ENCODE measurements at places on chromosomes 2 and 18.

DNA sequence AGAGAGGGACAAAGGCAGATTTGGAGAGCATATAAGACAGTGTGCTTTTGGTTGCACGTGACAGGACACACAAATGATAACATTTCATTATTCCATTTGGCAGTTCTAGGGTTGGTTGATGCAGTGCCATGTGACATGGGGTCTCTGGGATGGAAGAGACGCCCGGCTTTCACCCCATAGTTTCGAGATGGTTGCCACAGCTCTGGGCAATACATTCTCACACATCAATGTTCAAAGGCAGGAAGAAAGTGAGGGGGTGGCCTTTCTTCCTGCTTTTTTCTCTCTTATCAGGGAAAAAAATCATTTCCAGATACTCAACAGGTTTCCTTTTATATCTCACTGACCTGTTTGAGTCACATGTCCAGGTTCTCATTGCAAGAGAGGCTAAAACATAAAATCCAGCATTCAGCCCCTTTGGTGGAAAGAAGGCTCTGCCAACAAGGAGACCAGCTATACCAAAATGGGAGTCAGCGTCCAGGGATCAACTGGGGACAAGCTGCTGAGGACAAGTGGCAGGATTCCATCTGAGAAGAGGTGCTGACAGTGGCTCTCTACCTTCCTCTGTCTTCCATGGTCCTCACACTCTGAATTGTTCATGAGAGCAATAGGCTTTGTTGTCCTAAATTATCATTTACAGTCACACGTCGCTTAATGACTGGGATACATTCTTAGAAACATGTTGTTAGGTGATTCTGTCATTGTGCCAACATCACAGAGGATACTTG, 29.1 kb upstream of the ANKRD44 start:
- no peak for DNase-seq

- DNase-seq, result no peak
Observed at GRCh38 chr18:28398471-28398870, 221.5 kb upstream of the CDH2 start.

- peak; percentile 16 for DNase-seq
Observed at GRCh38 chr2:179263446-179264367, 925 bp downstream of the SESTD1 start.

GRCh38 chr2:47344890-47345589, 57.9 kb upstream of the MSH2 start:
- DNase-seq, result no peak

GRCh38 chr2:203740871-203741281, 34.4 kb downstream of the CD28 start:
- DNase-seq, result no peak

GRCh38 chr18:68448736-68449135, 266.2 kb downstream of the TMX3 start:
- peak; percentile 10 for DNase-seq

GRCh38 chr18:11689669-11690565, 853 bp downstream of the GNAL start:
- peak; percentile 46 for DNase-seq

DNA sequence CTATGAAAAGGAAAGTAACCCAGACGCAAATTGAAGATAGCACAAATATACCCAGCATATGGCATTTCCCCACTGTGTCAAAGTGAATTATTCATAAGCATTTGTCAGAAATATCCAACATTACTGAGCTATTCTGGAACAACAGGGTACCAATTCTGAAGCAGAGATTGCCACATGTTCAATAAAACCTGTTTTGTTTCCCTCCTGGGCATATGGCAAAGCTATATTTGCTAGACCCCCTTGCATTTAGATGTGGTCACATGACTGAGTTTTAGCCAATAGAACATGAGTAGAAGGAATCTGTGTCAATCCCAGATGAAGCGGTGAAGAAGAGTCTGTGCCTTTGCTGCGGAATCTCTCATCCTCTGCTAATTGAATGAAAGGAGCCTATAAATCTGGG, 296.4 kb upstream of the DLGAP1 start:
- DNase-seq, result no peak

DNA sequence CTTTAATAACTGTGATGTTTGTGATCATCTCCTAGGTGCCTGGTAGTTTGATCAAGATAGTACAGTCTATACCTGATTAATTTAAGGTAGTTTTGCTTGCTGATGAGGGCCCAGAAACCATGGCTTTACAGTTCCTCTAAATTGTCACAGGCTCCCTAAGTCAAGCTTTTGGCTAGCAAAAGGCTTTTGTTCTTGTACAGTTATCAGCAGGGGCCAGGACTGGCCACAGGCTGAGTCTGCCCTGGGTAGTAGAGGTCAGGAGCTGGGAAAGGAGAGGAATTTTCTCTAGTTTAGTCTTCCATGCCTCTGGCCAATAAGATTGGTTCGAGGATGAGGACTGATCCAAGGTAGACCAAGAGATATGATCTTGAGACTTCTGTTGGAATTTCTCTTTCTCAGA, 3.6 kb upstream of the BOD1L2 start:
- no peak for DNase-seq

DNA sequence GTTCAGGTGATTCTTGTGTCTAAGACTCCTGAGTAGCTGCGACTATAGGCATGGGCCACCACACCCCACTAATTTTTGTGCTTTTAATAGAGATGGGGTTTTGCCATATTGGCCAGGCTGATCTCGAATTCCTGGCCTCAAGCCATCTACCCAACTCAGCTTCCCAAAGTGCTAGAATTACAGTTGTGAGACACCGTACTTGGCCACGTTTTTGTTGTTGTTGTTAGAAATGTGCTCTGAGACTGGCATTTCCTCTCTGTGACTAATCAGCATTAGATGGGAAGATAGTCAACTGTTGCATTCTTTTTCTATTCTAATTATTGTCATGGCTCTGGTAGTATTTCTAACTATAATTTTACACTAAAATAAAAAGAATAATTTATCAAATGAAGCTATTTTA, 191.7 kb downstream of the CAMKMT start:
- no peak for DNase-seq

GRCh38 chr2:234306426-234307173, 190.3 kb downstream of the ARL4C start:
- DNase-seq, result no peak

DNA sequence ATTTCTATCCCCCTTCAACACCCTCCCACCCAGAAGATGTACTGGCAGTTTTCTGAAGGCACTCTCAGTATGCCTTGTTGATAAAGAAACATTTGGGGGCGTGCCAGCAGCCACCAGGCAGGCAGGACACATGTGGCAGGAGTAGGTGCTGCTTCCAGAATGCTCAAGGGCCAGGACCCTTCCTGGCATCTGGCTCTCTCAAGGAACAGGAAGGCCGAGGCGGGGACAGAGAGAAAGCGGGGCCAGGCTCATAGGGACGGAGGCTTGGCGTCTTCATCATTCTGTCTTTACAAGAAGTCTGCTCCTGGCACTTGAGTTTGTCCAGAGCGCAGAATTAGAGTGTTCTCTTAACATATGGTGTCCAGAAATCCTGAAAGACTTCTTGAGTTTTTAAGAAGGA, 121.6 kb downstream of the FAM210A start:
- DNase-seq, result no peak

GRCh38 chr18:75581336-75582131, 154.0 kb upstream of the SMIM21 start:
- no peak for DNase-seq

DNA sequence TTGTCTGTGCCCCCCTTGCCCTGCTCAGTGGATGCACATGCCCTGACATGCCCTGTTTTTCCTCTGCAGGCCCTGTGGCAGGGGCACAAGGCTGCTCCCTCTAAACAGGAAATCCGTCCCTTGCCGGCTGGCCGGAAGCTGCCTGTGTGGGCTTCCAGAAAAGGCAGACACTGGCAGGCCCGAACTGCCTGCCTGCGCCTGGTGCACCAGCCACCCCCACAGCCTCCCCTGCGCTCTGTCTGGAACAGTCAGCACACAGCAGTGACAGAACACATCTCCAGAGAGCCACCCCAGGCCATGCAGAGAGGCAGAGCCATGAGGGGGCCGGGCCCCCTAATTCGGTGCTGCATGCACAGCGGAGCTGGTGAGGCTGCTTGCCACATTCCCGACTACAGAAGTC, 33.5 kb downstream of the LOXHD1 start:
- no peak for DNase-seq

GRCh38 chr2:144701259-144701658, 181.3 kb upstream of the ZEB2 start:
- peak; percentile 90 for DNase-seq

DNA sequence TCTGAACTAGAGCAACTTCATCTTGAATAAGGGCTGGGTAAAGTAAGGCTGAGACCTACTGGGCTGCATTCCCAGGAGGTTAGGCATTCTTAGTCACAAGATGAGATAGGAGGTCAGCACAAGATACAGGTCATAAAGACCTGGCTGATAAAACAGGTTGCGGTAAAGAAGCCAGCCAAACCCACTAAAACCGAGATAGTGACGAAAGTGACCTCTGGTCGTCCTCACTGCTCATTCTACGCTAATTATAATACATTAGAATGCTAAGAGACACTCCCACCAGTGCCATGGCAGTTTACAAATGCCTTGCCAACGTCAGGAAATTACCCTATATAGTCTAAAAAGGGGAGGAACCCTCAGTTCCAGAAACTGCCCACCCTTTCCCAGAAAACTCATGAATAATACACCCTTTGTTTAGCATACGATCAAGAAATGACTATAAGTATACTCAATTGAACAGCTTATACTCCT, 109.1 kb downstream of the FIGN start:
- no peak for DNase-seq

GRCh38 chr18:21735452-21736015, 5.1 kb upstream of the MIB1 start:
- DNase-seq, result no peak

- no peak for DNase-seq
Observed at GRCh38 chr2:216536734-216537210, 38.1 kb downstream of the RPL37A start.

DNA sequence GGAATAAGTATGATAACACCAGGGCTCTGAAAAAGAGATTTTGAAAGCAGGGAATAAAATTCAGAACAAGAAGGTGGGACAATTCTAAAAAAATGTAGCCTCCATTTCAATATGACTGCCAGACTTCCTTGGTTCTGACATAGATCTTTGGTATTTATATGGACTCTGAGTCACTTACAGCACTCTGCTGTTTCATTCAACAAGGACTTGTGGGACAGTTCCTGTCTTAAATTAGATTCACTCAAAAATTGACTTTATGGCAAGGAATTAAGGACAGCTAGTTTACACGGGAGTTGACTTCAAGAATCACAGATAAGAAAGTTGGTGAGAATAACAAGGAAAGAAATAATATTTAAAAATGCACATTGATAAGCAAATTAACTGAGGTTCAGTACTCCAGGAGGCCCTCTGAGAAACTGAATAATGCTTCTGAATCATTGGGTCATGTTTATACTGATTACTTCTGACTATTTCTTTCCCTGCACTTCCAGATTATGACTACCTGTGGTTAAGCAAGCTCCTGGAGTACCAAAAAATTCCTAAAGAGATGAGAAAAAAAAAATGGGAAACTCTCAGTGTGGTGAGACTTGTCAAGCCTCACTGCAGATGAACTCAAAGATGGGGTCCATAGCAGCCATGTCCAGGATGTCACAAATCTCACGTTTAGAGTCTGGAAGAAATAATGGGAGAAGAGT, 828.3 kb upstream of the PIK3C3 start:
- no peak for DNase-seq

- DNase-seq, result no peak
Observed at GRCh38 chr2:127423478-127423843, 5.2 kb downstream of the PROC start.

DNA sequence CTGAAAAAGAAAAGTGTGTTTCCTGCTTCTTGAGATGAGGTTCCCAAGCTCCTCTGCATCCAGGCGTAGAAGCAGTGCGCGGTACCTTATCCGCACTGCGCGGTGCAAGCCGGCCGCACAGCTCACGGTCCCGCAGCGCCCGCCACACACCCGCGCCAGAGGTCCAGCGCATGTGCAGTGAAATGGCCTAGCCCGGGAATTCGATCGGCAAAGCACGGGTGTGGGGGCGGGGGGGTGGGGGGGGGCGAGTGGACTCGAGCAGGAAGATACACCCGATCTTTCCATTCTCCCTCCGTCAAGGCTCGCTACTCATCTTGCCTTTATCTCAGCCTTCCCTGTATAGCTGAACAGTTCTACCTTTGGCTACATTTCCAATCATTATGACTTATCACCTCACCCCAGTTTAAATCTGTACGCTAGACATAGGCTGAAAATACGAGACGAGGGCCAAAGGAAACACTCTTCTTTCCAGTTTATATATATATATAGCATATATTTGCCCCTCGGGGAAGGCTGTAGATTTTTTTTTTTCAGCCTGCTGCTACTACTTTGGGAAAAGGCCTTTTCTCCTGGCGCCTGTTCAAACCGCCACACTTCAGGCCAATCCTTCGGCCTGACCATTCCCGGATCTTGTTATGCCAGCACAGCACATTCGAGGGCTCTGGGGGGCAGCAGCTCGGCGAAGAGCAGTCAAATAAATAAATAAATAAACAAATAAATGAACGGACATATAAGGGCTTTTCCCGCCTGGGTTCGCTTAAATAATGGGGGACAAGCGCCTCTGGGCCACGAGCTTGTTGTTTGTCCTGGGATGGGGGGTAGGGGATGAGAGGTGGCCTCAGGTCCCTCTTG, 10.4 kb downstream of the HOXD8 start:
- no peak for DNase-seq

- DNase-seq, result peak; percentile 35
Observed at GRCh38 chr18:61612517-61612916, 279.3 kb downstream of the CDH20 start.

DNA sequence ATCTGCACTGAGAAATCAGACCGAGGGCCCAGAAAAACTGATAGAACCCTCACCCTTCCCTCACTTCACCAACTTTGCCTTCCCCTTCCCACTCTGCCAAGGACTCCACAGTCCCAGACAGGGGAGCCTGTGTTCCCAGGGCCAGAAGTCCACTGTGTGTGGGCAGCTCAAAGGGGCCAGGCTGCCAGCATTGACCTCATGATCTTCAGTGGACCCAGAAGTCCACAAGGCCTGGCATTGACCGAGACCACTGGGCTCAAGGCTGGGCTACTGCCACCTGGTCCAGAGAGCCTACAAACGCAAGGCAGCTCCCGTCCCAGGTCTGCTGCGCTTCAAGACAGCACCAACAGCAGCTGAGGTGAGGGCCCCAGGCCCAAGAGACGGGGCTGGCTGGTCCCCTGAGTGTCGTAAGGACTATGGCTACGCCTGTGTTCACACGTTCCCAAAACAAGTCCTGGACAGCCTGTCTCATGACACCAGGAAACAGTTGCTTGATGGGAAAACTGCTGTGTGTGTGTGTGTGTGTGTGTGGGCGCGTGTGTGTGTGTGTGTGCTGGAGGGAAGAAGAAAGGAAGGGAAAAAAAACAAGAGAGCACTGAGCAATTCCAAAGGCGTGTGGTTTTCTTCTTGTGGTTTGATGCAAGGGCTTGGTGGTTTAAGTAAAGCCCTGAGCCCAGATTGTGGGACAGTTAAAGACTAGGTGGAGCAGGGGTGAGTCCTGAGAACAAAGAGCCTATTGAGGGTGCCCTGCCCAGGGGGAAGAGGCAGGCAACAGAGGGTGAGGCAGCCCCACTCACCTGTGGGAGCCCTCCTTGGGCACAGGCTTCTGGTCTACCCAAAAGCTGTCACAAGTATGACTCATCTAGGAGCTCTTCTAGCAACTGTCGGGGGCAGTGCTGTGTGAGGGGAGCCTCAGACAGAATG, 46.6 kb upstream of the ZBTB7C start:
- DNase-seq, result peak; percentile 82

- no peak for DNase-seq
Observed at GRCh38 chr2:109408043-109408335, 205.8 kb downstream of the SEPTIN10 start.

GRCh38 chr2:12009323-12009905, 263.0 kb downstream of the LPIN1 start:
- no peak for DNase-seq

GRCh38 chr2:130387071-130387400, 31.2 kb downstream of the PTPN18 start:
- DNase-seq, result no peak

GRCh38 chr18:32333781-32334180, 136.9 kb downstream of the GAREM1 start:
- no peak for DNase-seq

Measured in MV-4-11 (cell line).